ENCODE measurements at places on chromosomes 16 and 17.

DNA sequence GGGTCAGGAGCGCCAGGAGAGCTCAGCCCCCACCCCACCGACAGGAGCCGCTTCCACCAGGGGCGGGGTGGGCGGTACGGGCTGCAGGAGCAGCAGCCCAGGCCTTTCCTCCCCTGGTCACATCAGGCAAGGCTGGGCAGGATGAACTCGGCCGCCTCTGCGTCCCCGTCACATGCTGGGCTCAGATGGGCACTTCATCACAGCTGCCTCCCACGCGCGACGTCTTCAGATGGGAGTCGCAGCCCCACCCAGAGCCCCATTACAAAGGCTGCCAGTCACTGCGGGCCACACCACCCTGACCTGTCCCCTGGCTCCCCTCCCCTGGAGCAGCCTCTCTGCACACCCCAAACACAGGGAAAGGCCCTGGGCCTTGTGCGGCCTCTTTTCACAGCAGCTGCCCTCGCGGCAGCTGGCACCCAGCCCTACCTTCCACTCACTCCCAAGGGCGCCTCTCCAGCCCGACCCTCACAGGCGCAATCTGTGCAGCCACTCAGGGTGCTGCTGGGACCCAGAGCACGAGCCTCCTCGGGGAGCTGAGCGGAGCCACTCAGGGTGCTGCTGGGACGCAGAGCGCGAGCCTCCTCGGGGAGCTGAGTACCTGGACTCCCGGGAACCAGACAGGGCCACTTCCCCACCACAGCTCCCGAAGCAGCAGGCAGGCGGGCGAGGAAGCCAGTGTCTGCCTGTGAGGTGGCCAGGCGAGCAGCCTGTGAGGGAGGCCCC lies 4.7 kb downstream of the ZNF598 start:
- DNase-seq = no peak

- peak; percentile 72 for DNase-seq
These were observed at the start of gene PRRT2 for GRCh38 chr16:29811896-29812665. Gene PRRT2, plus strand, starts transcription at chr16:29812193. Its CDS starts 862 bp downstream, at chr16:29813055.

DNA sequence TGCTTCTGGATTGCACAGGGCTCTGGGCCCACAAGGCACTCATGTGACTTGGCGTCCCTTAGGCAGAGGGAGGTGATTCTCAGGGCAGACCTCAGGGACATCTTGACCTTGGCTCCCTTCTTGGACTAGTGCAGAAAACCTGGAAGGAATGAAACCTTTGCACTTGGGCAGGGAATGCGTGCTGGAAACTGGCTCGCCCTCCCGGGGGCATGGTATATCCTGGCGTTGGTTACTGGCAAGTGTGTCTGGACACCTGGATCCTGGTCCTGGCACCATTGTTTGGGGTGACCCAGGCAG lies 63.5 kb upstream of the LGALS9 start:
- DNase-seq = no peak

GRCh38 chr17:7809086-7809790 lies 24.8 kb upstream of the KDM6B start:
- no peak for DNase-seq

- no peak for DNase-seq
These were observed 52.4 kb downstream of the CYTH1 start for GRCh38 chr17:78729641-78730040.

- no peak for DNase-seq
These were observed 3.0 kb downstream of the PRR29 start for GRCh38 chr17:64001091-64001579.

- DNase-seq = no peak
These were observed 4.1 kb upstream of the SPG7 start for GRCh38 chr16:89504091-89504490.

GRCh38 chr17:416293-417206 lies 63.9 kb upstream of the RPH3AL start:
- DNase-seq = peak; percentile 74

DNA sequence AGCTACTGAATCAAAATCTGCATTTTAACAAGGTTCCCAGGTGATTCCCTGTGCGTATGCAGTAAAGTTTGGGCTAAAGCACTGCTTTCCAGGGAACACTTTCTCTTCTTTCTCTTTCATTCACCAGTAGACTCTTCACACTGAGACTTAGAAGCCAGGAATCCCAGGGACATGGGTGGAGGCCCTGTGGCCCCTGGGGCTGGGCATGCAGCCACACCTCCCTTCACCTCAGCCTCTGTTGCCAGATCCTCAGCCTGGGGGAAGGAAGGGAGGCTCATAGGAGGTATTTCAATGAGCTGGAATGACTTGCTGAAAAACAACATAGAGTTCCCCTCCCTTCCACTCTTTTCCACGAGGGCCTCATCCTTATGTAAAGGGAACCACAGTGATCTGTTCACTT lies 1.2 kb downstream of the G6PC3 start:
- no peak for DNase-seq

DNA sequence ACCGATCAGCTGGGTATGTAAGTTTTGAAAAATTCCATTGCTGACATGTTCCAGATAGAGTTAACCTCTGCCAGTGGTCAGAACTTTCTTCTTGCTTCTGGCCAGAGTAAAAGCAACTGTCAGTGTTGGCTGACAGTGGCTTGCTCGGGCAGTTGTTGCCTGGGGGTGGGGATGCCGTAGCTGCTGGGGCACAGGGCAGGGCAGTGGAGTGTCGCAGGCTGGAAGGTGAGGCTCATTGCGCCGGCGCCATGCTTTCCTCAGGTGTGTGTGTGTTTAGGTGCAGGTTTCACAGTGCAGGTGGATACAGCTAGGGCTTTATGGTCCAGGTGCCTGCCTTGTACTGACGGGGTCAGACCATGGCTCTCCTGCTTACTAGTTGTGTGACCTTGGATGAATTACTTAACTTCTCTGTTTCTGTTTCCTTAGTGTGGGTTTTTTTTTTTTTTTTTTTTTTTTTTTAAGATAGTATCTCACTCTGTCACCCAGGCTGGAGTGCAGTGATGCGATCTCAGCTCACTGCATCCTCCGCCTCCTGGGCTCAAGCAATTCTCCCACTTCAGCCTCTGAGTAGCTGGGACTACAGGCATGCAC lies 156.4 kb downstream of the SNX29 start:
- no peak for DNase-seq

GRCh38 chr17:77376795-77377709 lies 236.3 kb downstream of the SEC14L1 start:
- no peak for DNase-seq

GRCh38 chr16:72937916-72938794 lies 109.8 kb downstream of the ZFHX3 start:
- no peak for DNase-seq

- DNase-seq = no peak
These were observed 313.5 kb downstream of the PHKB start for GRCh38 chr16:47774661-47775060.

DNA sequence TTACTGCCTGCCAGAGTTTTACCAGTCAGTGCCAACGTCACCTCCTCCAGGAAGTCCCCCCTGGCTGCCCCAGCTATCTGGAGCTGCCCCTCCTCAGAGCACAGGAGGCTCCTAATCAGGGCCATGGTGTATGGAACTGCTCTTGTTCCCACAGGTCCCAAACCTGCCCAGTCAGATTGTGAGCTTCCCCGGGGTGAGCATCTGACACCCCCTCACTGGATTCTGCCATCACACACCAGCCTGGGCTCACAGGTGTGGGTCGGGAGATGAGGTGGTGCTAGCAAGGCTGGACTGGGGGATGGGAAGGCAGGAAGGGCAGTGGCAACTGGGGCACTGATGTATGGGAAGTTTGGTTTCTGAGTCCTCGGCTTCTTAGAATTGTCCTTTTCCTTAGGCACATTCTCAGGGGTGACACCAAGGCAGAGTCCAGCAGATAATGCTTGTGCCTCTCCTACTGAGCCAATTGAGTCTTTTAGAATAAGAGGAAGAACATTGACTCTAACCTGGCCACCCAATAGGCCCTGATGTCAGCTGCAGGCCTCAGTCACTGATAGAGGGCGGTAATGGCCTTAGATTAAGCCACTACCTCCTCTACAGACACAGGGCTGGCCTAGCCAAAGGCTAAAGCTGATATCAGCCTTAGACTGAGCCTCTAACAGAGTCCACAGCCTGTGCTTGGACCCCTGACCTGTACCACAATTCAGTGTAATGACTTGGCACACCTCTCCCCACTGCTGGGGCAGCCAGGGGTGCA lies 107.9 kb downstream of the WSCD1 start:
- DNase-seq = no peak

DNA sequence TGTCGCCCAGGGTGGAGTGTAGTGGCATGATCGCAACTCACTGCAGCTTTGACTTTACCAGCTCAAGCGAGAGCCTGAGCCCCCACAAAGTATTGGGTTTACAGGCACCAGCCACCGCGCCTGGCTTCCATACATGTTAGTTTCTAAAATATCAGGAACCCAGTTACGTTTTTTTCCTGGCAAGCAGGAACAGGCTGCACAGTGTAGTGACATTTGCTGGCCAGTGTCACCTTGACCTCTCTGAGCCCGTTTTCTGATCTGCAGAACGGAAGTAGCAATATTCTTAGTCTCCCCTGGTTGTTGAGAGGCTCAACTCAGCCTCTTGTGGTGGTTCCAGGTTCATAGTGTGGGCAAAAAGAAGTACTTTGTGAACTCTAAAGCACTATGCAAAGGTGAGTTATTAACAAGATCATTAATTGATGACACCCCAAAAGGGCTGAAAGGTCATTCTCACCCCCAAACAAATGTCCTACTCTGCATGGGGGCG lies 15.6 kb downstream of the IGF2BP1 start:
- no peak for DNase-seq

DNA sequence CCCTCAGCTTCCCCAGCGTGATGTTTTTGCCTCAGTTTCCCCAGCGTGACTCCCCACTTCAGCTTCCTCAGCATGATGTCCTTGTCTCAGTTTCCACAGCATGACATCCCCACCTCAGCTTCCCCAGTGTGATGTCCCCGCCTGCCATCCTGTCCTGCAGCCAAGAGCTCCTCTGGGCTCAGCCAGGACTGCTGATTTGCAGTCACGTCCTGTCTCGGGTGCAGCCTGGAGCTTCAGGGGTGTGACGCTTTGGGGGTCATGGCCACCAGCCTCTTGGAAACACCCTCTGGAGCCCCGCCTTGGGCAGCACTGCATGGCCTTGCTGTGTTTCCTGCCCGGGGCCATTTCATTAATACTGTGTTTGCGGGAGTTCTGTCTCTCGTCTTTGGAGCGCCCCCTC lies 16.5 kb upstream of the NUDT16L1 start:
- DNase-seq = no peak

GRCh38 chr17:22459953-22460350 lies 767.6 kb downstream of the KCNJ18 start:
- no peak for DNase-seq

DNA sequence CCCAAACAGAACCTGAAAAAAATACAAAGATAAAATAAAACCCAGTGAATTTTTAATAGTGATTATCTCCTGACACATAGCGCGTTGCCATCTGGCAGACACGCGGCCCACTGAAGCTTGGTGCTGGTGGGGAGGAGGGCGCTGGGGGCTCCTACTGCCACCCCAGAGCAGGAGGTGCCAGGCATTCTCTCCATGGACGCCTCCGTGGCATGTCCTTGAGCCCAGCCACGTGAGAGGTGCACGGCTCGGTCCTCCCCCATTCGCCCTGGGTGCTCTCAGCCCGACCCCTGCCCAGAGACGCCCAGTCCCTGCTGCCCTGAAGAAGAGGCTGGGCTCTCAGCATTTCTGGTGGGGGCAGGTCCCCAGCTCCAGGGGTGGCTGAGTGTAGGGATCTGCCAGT lies 142.2 kb upstream of the GSE1 start:
- DNase-seq = no peak

- no peak for DNase-seq
These were observed 12.2 kb upstream of the CBX4 start for GRCh38 chr17:79851461-79851817.

DNA sequence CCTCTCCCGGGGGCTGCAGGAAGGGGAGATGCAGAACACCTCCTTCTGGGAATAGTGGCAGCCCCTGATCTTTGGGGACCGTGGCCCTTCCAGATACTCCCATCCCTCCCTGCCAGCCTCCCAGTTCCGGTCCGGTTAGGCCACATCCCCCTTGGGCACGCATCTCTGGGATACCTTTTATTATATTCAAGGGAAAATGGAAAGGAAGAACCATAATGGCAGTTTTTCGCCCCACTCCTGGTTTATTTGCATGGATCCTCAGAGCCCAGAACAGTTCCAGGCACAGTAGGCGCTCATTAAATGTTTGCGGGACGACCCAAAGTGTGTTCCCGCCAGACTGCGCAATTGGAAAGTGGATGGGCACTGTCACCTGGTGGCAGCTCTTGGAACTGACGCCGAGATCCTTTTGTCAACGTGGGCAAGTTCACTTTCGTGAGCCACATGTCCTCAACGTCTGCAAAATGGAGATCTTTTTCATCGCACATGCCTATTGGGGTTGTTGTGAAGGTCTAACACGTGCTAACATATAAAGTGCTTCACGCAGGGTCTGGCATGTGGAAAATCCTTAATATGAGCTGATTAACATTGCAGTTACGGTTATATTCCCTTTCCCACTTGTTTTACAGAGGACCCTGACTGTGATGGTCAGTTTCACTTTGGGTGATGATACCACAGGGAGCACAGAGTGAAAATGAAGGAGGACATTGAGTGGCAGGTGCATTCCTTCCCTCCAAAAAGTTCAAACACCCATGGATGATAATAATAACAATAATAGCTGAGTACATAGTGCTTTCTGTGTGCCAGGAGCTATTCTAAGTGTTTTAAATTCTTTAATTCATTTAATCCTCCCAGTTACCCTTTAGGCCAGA lies 1.7 kb upstream of the GPRC5B start:
- DNase-seq = peak; percentile 92

DNA sequence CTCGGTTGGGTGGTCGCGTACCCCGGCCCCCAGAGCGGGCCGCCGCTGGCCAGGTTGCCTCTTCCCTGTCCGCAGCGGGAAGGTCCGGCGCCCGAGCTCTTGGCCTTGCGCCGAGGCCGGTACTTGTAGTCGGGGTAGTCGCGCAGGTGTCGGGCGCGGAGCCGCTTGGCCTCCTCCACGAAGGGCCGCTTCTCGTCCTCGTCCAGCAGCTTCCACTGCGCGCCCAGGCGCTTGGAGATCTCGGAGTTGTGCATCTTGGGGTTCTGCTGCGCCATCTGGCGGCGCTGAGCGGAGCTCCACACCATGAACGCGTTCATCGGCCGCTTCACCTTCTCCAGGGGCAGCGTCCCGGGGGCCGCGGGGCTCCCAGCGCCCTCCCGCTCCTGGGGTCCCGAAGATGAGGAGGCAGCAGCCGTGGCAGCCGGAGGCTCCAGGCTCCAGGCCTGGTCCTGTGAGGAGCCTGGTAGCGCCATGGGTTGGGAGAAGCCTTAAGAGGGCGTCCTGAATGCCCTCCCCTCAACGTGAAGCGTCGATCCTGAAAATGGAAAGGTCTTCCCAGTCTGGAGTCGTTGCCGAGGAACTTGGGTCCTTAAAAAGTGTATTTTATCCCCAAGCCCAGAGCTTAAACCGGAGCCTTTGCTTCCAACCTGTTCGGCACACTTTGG lies 558 bp downstream of the SOX15 start:
- DNase-seq = peak; percentile 81

DNA sequence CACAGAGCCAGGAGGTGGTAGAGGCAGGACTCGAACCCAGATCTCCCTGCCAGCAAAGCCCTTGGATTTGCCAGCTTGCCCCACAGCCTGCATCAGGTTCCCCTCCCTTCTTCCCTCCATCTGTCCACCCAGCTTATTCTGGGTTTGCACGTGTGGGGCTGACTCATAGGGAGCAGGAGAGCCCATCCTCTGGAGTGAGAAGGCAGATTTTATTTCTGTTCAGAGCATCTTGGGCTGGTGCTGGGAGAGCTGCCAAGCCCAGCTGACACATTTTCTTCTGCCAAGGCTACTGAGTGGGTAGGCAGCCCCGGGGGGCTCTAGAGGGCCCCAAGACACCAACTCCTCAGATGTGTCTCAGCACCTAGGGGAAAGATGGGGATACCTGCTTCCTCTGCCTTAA lies 106.3 kb upstream of the CRHR1 start:
- DNase-seq = no peak

Data from activated T-cell treated with anti-CD3 and anti-CD28 coated beads, Interleukin-2, amount 50 U/mL, for 48 hours (primary cell).